ENCODE measurements at places on chromosomes 6 and 20.

DNA sequence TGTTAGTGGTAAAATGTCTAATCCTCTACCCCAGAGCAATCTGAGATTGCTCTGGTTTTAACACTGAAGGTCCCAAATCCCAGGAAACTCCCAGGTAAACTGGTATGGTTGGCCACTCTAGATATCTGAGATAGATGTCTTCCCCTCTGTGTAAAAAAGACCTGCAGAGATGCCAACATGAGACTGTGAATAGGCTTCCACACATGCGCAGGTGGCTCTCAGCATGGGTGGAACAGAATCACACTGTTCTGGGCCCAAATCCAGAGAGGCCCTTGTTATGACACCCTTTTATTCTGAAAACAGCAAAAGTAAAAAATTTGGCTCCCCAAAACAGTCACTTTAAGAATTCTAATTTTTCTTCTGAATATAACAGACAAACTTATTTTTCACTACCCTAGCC, 88.7 kb upstream of the BMP5 start:
- DNase-seq, result no peak

DNA sequence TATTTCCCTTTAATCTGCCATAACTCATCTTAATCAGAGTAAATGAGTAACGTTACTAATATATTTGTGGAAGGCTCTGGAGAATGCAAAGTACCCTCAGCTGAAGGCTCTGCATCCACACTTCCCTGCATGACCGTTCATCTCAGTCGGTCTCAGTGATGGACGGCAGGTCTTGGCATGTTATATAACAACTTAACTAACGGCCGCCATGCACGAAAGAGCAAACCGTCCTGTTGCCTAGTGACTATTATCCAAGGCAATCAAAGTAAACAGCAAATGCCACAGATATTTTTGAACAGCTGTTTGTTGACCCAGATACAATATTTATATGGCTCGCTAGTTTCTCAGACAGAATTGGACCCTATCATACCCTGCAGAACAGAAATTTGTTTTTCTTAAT, 194.9 kb upstream of the SMLR1 start:
- DNase-seq, result no peak

DNA sequence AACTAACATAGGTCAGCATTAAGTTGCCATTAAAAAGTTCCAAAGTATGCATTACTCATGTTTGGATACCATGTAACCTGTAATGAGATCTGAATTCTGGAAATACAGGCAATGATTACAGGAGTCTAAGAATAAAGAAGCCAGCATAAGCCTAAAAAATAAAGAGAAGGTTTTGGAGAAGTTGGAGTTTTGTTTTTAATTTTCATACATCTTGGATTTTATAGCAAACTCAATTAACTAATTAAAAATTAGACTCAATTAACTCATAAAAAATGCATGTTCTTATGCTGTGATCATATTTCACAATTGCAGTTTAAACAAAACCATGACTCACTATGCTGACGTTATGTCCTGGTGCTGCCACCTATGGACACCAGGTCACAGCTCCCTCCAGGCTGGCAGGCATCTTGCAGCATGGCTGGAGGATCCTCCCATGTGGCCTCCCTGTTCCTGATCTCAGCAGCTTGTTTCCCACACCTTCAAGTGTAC, 648.8 kb upstream of the AGPAT4 start:
- peak; percentile 50 for DNase-seq

DNA sequence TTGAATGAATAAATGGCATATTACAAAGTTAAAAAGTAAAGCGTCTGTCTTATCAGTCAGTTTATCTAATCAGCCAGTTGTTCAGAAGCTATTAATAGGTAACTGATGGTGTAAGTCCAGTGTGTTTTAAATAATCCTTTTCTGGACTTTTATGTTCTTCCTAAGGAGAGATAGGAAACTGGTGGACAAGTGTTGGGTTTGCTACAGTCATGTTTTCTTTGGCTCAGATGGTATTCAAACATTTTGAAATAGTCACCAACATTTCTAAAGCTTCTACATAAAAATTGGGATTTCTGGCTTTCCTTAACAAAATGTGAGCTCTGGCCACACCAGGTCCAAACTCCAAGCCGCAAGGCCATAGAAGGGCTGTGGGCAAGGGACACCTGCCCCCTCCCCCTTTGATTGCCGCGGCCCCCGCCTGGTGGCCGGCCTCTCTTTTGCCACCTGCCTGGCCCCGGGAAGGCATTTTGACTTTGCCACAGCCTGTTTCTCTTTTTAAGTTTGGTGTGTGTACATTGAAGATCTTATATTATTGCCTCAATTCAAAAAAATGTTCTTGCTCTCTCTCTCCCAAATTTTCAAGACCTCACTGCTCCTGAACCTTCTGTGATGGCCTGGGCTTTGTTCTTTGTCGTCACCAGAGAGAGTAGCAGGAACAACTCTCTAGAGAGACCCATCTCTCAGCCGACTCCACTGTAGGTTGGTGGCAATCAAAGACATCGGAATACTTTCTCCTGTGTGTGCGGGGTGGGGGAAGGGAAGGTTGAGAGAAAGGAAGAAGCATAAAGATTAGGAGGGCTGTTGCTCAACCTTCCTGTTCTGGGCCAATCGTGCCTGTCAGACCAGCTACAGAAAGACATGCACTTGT, 84.0 kb upstream of the ZNF217 start:
- peak; percentile 44 for DNase-seq

GRCh38 chr20:46276531-46276930, 31.8 kb downstream of the CDH22 start:
- DNase-seq, result no peak

- DNase-seq, result no peak
Measured at GRCh38 chr6:134532694-134533624, 215.0 kb upstream of the SGK1 start.

DNA sequence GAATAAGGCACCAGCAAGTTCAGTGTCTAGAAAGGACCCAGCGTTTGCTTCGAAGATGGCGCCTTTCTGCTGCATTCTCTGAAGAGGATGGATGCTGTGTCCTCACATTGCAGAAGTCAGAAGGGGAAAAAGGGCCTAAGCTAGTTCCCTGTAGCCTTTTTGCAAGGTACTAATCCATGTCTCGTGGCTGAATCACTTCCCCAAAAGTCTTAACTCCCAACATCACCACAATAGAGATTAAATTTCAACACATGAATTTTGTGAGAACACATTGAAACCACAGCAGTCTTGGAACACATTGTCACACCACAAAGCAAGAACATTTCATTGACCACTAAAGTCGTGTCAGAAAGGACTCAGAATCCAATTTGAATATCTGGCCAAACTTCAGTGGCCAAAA, 42.1 kb downstream of the KLHL31 start:
- DNase-seq, result peak; percentile 85

DNA sequence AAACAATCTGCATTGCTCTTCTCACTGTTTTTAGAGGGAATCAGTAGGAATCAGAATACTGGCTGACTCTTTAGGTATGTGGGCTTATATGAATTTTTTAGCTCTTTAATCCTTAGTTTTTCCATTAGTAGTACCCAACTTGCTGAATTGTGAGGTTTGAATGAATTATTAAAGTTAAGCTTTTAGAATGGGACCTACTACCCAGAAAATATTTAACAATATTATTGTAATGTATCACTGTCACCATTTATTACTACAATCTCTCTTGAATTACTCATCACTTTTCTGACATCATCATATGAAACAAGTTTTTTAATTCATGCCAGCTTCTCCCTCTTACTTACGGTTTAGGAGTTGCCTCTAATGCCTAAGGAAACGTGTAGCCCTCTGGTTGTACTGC, 212.7 kb downstream of the BCKDHB start:
- DNase-seq, result peak; percentile 3

- DNase-seq, result peak; percentile 69
Measured at GRCh38 chr6:7085911-7086310, 21.9 kb upstream of the RREB1 start.

GRCh38 chr6:38051819-38052434, 232.4 kb downstream of the ZFAND3 start:
- no peak for DNase-seq
